ENCODE measurements at places on chromosomes 16 and 17. TPM values are rescaled to one million over a fixed set of nuclear protein-coding genes. Genes with fewer than 3 reads are reported as not detected.
A peak's percentile ranks its signal among the peaks of the same experiment; 100 is the strongest.

DNA sequence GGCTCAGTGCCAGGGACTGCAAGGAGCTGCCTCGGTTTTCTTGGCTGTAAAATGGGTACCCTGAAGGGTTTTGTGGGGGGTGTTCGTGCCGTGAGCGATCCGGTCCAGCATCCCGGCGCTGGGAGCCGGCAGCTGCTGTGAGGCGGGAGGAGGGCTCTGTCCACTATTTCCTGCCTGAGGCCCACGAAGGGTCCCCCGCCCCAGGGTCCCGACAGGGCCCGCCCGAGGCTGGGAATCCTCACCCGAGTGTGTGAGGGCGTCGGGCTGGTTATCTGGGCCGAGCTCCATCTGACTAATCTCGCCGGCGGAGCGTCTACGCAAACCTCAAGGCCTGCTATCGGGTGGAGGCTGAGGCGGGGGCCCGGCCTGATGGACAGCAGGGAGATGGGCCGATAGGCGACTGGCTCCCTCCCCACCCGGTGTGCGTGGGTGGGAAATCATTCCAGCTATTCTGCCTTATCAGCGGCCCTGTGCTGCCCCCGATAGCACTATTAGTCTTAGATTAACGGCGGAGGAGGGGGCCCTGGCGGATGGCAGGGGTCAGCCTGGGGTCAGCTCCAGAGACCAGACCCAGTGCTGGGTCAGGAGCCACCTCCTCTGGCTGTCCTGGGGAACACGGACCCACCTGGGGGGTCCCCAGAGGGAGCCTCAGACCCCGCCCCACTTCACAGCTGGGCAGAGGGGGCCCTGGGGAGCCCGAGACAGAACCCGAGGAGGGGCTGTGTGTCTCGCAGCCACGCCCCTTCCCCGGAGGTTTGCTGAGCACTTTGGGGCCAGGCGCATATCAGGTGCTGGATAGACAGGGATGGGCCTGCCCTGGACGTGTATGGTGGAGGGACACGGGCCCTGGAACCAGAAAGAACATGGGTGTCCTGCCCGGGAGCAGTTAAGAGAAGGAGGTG lies 44.7 kb downstream of the ZFPM1 start:
- no peak for DNase-seq

DNA sequence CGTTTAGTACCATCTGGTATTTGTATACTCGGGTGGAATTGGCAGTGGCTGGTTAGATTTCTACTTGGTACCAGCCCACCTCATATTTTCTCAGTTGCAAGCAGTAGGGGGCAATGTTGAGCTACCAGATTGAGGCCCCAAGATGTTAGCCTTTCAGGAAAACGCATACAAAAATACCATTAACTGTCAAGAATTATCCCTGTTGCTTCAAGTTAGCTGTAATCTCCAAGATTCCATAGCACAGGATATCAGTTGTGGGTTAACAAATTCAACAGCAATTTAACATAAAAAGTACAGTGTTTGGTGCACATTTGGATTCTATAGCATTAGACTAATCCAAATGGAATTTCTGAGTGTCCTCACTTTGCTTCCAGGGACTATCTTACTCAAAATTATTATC lies 188.2 kb downstream of the FTO start:
- peak; percentile 51 for DNase-seq

- peak; percentile 13 for DNase-seq
These were observed 1425.1 kb upstream of the CDH8 start for GRCh38 chr16:63461248-63461841.

GRCh38 chr16:5850632-5851392 lies 753.2 kb upstream of the EEF2KMT start:
- no peak for DNase-seq

- no peak for DNase-seq
These were observed 23.6 kb downstream of the RAB11FIP4 start for GRCh38 chr17:31415004-31415454.

GRCh38 chr16:51151435-51151960 lies 428 bp upstream of the SALL1 start:
- DNase-seq: no peak

PYY gene
- not detected for total RNA-seq

Data from mucosa of gallbladder (tissue), 1 donor.